Activated CD8-positive, alpha-beta memory T cell treated with anti-CD3 and anti-CD28 coated beads, Interleukin-2, amount 50 U/mL, for 4 hours (primary cell): ENCODE measurements at places on chromosomes 2 and 18.

- no peak for DNase-seq
Measured at GRCh38 chr2:113240150-113240914, 38.4 kb downstream of the PAX8 start.

GRCh38 chr2:69453475-69454129 lies 16.4 kb upstream of the NFU1 start:
- DNase-seq: no peak

- no peak for DNase-seq
Measured at GRCh38 chr18:36663312-36663711, 165.5 kb downstream of the TPGS2 start.

- no peak for DNase-seq
Measured at GRCh38 chr2:165582409-165582808, 112.9 kb downstream of the CSRNP3 start.

GRCh38 chr2:71742953-71743601 lies 289.7 kb downstream of the DYSF start:
- DNase-seq: no peak

- no peak for DNase-seq
Measured at GRCh38 chr2:179277429-179278196, 13.0 kb upstream of the SESTD1 start.

- no peak for DNase-seq
Measured at GRCh38 chr2:198591586-198591985, 787.2 kb downstream of the PLCL1 start.

GRCh38 chr18:13443552-13443951 lies 225.0 kb downstream of the LDLRAD4 start:
- no peak for DNase-seq

GRCh38 chr2:163692611-163693482 lies 43.0 kb downstream of the FIGN start:
- no peak for DNase-seq

GRCh38 chr2:56266761-56267414 lies 83.1 kb downstream of the CCDC85A start:
- no peak for DNase-seq

DNA sequence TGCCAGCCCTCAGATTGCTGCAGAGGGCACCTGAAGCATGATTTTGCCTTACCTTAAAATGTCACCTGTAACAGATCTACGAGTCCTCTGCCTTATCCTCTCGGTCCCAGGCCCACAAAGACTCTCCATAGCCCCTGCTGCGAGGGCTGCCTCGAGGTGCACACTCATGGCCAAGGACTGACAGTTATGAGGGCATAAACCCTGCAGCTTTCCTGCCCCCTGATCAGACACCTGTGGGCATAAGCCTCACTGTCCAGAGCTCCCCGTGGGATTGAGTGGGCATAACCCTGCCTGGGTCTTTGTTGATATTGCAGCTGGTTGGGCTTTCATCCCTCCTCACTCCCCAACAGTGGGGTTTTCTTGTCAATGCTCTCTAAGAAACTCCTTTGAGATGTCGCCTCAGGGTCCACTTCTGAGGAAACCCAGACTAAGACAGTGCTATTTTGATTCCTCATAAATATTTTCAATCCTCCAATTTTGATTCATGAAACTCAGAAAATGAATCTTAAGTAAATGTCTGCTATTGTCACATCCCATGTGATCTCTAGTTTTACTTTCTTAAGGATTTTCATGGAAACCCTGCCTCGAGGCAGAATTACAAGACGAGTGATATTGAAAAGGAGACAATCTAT lies 108.5 kb upstream of the NCK2 start:
- DNase-seq: no peak

DNA sequence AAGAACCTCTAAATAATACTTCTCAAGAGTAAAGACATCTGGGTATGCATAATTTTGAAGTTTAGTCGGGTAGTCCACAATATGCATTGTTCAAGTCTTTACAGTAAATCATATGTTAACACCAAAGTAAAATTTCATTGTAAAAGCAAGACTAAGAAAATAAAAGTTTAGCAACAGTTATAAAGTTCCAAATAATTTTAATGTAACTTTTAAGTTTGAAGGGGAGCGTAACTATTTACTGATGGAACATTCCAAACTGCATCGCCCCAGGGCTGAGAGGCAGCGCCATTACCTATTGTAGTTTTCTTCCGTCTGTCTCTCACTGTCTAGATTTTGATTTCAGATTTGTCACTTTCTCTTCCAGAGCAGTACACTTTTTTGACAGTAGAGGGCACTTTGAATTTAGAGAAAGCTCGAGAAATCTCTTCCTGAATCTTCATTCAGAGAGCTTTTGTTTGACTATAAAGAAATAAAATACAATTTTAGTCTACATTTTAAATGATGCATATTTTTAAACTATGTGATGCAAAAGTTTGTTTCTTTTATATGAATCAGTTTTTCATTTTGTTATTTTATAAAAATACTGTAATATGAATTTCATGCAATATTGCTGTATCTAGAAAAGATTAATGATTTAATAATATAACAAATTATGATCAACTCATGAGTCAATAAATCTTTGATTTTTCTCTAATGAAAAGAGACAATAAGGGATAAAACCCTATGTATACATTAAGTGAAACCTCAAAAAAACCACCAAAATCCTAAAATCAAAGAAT lies 389.8 kb downstream of the FIGN start:
- no peak for DNase-seq

DNA sequence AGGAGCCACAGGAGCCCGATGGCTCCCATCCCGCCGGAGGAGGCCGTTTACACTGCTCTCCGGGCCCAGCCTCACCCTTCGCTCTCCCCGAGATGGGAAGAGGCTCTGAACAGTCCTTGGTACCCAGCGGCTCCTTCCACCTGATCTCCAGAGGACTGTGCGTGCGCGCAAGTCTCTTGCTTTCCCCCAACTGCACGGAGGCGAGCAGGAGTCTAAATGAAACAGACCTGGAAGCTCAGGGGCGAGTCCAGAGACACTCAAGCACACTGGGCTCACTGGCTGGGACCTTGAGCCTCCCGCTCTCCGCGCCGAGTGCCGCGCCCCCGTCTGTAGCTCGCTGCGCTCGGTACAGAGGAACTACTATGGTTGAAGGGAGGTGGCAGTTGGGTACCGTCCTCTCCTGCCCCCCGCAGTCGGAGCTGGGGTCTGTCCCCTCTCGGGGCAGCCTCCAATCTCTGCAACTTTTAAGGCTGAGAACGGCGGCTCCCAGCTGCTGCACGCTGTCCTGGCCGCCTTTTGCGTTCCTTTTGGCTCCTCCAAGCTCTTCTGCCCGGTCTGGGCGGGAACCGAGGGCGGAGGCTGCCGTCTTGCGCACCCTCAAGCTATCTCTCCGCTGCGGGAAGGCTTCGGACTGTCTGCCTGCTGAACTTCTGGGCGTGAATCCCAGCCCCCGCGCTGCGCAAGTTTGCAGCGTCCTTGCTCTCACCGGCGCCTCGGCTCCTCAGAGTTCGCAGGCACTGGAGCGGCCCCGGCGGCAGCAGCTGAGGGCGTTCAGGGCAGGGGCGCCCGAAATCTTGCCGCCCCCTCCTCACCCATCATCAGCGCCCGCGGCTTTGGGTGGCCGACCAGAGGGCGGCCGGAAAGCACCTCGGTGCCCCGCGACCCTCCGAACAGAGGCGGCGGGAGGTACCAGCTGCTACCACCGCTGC lies 491 bp downstream of the ALK start:
- DNase-seq: no peak

GRCh38 chr2:62338111-62338510 lies 142.2 kb downstream of the B3GNT2 start:
- DNase-seq: no peak

GRCh38 chr2:28661589-28662001 lies 90.0 kb upstream of the PPP1CB start:
- DNase-seq: no peak

GRCh38 chr2:170454471-170455372 lies 260.4 kb upstream of the SP5 start:
- no peak for DNase-seq

DNA sequence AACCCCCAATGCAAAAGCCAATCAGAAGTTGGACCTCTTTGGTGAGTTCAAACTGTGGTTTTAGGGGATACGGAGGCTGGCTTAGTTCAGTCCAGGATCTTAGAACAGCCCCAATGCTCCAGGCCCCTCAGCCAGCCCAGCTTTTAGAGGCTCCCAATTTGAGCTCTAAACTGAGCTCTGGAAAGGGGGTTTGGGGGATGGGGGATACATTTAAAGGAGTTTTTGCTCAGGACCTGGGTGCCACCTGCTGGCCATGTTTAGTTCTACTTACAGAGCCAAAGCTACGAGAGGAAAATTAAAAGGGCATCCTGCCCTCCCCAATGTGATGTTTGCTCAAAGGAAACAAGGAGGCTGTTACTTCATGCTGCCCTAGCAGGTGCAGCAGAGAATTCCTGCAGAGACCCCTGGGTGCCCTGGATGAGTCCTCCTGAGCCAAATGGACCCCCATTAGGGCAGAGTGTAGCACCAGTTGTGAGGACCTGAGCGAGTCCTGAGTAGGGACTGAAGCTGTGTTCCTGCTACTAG lies 15.9 kb upstream of the TMEM214 start:
- peak; percentile 46 for DNase-seq

DNA sequence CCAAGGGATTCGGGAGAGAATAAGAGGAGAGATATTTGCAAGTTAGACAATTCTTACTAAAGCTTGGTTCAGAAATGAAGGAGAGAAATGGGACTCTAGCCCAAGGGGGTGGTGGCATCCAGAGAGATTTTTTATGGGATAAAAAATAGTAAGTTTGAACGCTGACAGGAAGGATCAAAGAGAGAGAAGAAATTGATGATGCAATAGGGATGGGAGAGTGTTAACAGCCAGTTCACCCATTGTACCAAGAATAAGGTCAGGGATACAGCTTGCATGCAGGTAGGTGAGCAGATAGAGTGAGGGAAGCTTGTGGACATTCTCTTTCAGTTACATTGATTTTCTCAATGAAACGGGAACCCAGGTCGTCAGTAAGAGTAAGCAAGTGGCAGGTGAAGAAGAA lies 1.2 kb upstream of the ARHGAP25 start:
- DNase-seq: no peak

- no peak for DNase-seq
Measured at GRCh38 chr2:169300636-169301530, 61.5 kb downstream of the LRP2 start.
